T-helper 2 cell (primary cell): ENCODE measurements at places on chromosomes 2 and 18.

DNA sequence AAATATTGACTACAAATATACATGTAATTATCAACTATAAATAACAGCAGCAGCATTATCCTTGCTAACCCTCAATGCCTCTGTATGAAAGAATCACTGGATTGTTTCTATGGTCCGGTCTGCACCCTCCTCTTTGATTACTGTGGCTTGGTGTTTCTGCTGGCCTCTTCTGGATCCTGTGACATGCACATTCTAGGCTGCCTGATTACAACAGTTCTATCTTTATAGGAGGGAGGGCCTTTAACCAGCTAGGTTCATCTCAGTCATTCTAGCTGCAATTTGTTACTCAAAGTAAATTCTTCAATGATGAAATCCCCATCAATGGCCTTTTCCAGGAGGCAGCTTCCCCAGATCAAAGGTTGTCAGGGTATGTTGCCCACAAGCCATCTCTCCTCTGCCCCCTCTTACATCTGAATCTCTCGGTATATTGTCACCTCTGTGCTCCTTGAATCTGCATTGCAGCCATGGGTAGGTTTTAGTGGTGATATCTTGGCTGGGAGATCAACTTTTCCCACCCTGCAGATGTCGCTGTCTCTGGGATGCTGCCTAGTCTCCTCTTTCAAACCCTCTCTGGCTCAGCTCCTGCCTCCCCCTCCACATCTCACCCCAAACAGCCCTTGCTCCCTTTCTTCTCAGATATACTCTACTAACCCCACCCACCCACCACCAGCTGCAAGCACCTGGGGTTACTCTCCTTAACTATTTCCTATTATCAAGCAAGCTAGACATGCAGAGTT lies 106.2 kb upstream of the BZW1 start:
- DNase-seq, result no peak

GRCh38 chr2:74525717-74526648 lies at the start of gene DQX1:
DQX1 (minus strand) TSS chr2:74526231; CDS start chr2:74525729, 502 bp downstream.
- DNase-seq, result no peak

GRCh38 chr2:101868525-101868924 lies 123.2 kb upstream of the IL1R2 start:
- no peak for DNase-seq

- DNase-seq, result no peak
Observed at GRCh38 chr2:196079052-196079451, 10.4 kb upstream of the DNAH7 start.

- no peak for DNase-seq
Observed at GRCh38 chr2:82342356-82342755, 2037.8 kb upstream of the LRRTM1 start.

DNA sequence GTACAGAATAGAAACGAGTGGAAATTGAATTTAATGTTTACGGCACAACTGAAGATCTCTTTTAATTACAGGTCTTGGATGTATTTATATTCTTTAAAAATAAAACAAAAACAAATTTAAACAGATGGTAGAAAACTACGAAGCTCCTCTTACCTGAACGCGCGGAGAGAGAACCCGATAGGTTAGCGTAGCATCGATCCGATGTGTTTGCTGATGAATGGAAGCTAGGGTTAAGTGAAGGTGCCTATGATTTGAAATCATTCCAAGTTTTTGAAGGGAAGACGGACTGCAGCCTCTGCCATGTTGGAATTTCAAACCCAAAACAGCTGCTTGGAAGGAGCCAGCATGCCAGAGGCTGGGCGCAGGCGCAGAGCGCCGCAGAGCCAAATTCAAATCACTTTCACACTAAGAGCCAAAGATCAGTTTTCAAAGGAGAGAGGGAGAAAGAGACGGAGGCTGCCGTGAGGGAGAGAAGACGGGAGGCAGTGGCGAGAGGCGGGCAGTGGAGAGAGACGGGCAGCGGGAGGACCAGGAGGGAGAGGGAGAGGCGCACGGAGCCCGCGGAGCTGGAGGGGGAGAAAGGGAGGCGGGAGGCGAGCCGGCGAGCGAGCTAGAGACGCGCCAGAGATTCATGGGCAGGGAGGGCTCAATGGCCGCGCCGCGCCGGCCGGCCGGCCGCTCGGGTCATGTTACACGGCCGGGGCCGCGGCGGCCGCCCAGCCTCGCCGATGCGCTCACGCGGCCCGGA lies at the start of gene FIGN:
Gene FIGN, minus strand, starts transcription at position 324 of the 748 bp plus-strand sequence. CDS start 1,081 bp downstream, outside the sequence.
- no peak for DNase-seq

DNA sequence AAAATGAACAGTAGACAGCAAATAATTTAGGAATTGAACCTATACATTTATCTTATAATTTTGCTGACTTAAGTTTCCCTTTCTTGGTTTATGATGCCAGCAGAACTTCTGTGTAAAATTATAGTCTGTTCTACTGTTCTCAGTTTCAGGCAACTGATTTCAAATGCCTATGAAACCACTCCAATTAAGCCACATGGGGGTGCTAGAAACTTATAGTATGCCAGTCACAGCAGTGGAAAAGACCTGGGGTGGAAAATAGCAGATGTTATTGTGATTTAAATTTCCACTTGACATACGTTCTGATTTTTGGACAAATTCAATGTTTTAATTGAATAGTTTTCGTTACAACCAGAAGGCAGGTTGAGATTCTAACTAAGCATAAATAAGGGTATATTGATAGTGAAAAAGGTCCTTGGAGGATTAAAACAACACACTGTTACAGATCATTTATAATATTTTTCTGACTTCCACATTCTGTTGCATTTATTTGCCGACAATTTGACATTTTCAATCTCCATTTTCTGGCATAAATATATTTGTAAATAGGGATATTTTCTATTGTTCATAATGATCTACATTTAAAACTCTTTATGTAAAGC lies 61.4 kb downstream of the CPS1 start:
- no peak for DNase-seq

DNA sequence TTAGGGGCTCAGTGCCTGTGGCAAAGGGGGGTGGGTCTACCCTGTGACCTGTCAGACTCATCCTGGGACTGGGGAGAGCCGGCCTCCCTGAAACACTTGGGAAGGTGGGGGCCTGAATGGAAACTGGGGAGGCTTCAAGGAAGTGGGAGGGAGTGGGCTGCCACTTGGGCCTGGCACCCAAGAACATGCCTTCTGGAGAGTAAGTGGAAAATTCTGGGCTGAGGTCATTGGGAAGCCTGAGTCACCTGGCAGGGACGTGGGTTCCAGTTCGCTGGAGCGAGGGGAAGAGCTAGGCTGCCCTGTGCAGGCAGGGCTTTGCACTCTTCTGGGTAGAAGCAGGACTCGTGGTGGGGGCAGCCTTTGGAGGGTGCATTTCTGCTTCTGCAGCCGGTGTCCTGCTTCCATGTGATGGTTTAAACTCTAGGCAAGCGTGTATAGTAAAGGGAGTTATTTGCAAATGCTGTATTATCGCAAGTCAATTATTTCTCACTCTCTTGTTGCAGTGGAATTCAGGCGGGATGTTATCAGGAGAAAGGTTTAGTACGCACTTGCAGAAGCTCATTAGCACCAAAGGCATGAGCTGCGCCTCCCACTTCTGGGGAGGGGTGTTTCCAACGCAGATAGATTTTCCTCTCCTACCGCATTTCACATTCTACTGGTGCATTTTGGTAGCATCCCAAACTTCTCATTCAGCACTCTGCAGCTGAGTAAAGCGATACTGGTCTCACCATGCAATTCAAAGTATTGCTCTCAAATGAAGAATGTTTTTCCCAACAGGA lies 3.8 kb downstream of the LRRFIP1 start:
- DNase-seq, result no peak

GRCh38 chr2:11074246-11074820 lies 80.9 kb upstream of the SLC66A3 start:
- no peak for DNase-seq

DNA sequence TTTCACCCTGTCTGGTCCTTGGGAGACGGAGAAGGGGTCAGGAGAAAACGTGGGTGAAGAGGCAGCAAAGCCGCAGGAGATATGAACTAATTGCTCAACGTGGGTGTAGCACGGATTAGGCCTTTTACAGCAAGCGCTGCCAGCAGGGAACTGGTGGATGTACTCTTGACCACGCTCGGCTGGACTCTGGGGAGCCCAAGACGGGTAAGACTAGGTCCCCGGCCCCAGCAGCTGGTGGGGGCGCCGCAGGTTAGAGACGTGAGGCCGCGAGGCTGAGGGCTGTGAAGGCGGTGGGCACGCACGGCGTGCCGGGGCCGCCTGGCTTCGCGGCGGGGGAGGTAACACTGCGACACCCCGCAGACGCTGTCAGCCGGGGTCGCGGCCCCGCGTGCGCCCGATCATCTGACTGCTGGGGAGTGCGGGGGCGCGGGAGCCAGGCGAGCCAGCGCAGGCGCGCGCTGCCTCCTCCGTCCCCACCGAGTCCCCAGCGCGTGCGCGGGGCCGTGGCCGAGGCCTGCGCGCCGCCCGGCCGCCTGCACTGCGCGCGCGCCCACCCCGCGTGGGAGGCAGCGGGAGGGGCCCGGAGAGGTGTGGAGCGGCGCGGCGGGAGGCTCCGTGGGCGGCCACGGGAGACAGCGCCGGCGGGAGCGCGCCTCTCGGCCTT lies at the start of gene CLIP4:
Gene CLIP4, plus strand, starts transcription at position 470 of the 664 bp plus-strand sequence. CDS start 5,974 bp downstream, outside the sequence.
- peak; percentile 61 for DNase-seq

DNA sequence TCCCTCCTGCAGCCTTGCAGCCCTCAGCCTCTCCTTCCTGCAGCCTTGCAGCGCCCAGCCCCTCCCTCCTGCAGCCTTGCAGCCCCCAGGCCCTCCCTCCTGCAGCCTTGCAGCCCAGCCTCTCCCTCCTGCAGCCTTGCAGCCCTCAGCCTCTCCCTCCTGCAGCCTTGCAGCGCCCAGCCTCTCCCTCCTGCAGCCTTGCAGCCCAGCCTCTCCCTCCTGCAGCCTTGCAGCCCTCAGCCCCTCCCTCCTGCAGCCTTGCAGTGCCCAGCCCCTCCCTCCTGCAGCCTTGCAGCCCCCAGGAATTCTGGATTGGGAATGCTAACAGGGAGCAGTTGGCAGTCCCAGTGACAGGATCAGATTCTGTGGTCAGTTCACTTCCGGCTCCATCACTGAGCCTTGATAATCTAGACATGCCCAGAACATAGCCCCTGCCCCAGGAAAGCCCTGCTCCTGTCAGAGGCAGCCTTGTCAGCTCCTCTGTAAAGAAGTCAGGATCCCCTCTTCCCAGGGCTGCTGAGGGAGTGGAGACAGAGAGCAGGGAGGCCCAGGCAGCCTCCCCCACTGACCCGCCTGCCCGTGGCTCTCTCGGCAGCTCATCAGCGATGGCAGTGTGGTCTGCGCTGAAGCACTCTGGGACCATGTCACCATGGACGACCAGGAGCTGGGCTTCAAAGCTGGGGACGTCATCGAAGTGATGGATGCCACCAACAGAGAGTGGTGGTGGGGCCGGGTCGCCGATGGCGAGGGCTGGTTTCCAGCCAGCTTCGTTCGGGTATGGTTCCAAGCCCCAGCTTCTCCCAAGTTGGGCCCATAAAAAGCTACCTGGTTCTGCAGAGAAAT lies 54.8 kb downstream of the FAM168B start:
- DNase-seq, result no peak

DNA sequence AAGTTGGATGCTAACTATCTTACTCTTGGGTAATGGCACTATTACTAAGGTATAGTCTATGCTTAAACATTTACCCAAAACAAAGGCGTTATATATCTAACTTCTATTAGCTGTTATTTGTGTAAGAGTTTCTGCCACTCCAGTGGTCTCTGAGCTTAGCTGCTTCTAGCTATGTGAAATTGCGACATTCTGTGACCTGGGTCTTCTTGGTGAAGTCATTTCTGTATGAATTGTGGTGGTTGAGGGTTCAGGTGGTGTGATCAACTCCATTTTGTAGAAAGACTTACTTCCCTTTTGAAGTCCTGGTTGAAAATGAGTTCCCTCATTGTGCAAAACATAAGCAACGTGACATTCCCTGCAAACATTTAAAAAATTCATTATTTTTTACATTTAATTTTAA lies 221.6 kb downstream of the PIK3C3 start:
- no peak for DNase-seq

DNA sequence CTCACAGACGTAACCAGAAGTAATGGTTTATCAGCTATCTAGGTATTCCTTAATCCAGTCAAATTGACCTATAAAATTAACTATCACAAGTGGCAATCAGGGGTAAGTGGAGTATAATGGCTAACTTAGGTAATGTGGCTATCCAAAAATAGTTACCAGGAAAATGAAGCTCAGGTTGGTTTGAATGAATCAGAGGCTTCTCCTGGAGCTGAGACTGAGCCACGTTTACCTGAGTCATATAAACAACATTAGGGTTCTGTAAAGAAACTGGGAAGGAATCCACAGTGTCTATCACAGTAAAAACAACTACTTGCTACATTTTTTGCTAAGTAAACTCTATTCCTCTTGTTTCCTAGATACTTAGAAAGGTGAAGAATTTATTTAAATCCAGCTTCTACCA lies 236.0 kb upstream of the SPHKAP start:
- no peak for DNase-seq

- DNase-seq, result no peak
Observed at GRCh38 chr2:25490217-25490616, 148.5 kb upstream of the DNMT3A start.

DNA sequence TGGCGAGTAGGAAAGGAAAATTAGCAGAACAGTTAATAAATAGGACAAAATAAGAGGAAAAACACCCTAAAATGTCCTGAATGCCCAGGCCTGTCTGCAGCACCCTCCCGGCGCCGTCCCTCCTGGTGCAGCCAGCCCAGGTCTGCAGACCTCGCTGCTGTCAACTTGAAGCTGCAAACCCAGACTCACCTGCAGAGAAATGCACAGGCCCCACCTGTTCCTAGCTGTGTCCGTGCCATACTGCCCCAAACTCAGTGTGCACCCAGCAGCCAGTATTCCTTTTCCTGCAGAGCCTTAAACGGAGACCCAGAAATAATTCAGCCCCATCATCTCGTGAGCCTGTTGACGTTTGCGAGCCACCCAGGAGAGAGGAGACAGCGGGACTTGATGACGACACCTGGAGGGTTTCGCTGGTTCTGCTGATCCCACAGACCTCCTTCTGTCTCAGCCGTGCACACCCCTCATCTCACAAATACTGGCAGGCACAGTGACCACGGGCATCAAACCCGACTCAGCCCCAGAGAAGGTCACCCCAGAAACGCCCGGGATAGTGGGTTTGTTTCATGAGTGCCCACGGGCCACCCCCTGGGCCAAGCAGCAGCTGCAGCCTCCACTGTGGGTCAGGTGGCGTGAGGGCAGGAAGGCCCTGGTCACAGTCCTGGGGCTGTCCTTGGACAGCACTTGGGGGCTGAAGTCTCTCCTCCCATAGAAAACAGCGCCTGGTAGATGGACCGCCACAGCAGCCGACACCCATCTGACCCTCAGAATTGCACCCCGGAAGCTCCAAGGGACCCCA lies 239.5 kb upstream of the SALL3 start:
- DNase-seq, result no peak

GRCh38 chr18:10015941-10016819 lies 102.4 kb downstream of the VAPA start:
- no peak for DNase-seq

DNA sequence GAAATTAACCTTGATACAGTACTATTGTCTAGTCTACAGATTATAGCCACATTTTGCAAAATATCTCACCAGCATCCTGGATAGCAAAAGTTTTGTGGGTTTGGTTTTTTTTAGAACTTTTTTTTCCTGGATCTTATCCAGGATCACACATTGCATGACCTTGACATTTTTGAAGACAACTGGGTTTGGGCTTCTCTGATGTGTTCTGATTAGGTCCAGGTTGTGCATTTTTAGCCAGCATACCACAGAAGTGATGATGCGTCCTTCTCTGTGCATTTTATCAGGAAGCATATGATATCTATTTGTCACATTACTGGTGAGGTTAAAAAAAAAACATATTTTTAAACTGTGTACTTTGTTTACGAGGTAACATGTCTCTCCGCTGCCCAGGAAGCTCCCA lies 221.0 kb upstream of the OSR1 start:
- no peak for DNase-seq
